ENCODE measurements at places on chromosomes 12 and 14.

- no peak for DNase-seq
Observed at GRCh38 chr14:66543996-66544395, 36.0 kb downstream of the GPHN start.

- no peak for DNase-seq
Observed at GRCh38 chr12:53677016-53677799, 1.3 kb upstream of the ATP5MC2 start.

GRCh38 chr12:15020156-15020555 lies 47.3 kb downstream of the PDE6H start:
- DNase-seq = no peak

- DNase-seq = no peak
Observed at GRCh38 chr12:12539028-12539810, 23.4 kb downstream of the DUSP16 start.

DNA sequence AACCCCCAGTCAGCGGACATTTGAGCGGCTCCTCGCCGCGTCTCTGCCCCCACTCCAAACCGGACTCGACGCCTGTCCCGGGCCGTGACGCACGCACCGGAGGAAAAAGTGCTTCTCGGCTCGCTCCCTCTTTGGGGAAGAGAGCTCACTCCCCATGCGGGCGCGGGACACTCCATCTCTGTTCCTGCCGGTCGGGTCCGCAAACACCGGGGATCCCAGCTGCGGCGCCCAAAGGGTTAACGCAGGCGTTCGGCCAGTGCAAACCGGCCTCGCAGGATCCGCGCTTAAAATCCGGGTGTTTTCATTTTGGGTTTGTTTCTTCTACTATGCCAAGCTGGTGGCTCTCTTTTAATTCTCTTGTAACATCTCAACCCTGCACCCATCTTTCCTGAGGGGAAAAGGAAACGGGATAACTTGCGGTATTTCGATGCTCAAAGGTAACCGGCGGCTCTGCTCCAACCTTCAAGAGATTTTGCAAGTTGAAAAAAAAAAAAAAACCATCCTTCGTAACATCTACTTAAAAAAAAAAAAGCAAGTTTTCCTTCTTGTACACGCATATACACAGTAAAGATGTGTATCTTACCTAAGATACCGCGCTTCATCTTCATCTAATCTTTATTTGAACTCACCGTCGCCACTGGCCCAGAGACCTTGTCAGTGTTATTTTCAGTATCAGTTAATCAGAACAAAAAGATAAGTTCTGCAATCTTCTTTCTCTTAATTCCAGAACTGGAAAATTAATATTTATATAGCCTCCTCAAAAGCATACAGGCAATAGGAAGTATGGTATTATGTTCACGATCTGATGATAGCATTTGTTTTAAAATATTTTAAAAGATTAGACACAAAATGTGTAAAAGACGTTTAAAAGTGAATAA lies 1.6 kb upstream of the ATP2B1 start:
- DNase-seq = no peak

Measured in SK-N-MC (cell line).